ENCODE measurements at places on chromosomes 11 and 22.

DNA sequence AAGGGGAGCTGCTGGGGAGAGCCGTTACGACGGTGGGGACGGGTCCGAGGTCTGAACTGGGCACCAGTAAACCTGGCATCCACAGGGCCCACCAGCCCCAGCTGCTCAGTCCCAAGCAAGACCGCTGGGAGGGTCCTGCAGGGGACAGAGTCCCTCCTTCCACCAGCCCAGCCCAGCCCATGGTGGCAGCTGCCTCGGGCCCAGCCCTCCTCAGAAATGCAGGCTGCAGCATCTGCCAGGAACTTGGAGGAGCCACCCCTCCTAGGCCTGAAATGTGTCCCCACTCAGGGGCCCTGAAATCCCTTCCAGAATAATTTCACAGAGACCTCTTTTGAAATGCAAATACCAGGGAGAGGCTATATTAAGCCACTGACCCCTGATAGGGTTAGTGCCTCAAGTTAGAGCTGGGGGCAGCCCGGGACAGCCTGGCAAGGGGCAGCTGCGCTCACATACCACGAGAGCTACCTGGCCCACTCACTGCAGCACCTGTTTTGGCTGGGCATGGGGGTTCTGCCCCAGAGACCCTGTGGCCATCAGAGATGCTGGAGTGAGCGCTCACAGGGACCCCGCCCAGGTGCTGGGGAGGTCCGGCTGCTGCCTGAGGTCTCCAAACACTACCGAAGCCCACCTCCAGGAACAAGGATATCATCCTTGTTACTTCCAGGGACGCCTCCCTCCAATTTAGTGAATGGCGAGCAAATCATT is 53.1 kb downstream of the CELSR1 start:
- DNase-seq: peak; percentile 79

DNA sequence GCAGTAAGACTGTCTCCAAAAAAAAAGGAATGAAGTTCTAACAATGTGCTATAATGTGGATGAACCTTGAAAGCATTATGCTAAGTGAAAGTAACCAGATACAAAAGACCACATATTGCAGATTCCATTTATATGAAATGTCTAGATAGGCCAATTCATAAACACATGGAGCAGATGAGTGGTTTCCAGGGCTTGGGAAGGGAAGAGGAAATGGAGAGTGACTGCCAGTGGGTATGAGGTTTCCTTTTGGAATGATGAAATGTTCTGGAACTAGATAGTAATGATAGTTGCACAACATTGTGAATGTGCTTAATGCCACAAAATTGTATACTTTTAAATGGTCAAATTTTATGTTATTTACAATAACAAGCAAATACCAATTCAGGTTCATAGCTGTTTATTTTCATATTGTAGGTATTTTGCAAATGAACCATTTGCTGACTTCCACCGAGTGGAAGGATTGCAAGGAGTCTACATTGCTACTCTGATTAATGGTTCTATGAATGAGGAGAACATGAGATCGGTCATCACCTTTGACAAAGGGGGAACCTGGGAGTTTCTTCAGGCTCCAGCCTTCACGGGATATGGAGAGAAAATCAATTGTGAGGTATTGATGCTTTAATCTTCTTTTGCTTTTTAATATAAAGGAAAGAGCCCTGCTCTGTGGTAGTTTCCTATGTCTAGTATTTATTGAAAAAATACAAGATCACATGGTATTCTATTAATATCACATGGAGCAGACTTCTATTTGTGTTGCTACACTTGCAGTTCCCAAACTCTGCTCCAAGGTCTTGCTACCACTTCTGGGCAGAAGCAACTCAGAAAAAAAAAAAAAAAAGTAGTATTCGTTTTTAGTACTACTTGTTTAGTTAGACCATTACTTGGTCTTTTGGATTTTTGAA is 67.7 kb upstream of the SORL1-AS1 start:
- no peak for DNase-seq

DNA sequence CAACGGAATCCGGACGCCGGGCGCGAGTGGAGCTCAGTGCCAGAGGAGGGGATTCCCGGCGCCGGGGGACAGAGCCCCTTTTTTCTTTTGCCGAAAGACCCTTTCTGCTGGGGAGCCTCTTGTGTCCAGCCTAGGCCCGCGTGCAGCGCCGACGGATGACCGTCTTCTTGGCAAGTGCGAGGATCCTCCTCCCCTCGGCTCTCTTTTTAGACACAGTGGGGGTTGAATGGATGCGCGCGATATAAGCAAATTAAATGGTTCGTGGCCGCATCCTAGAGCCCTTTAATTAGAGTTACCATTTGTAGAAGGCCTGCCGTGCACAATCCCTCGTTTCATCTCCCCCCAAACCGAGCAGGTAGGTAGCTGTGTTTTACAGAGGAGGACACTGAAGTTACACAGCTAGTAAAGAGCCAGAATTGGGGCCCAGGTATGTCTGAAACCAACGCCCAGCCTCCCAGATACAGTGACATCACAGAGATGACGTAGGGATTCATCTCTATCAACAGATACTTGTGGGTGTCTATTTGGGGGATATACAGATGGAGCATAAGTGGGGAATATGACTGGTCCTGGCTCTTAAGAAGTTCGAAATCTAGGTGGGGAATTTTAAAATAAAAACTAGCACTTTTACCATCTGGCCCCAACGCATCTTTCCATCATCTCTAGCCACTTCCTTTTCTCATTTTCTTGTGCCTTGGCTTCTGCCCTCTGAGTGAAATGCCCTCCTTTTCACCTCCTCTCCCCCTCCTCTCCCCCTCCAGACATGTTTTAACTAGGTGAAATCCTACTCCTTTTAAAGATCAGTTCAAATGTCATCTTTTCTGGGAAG is 875 bp downstream of the TCP11L1 start:
- DNase-seq: peak; percentile 52

DNA sequence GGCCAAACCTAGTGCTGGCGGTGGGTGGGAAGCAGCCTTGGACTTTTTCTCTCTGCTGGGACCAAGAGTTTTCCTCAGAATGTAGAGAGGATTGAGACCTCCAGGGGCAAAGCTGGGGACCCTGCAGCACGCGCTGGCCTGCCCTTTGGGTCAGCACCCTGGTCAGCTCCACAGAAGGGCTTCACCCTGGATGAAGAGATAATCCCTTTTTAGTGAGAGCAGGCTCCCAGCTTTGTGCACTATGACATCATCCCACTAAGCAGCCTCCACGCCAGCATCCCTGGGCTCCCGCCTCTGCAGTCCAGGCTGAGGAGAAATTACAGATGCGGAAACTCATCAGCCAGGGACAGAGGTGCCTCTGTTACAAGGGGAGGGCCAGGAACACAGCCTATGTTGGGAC is 23.5 kb downstream of the DRICH1 start:
- peak; percentile 65 for DNase-seq

DNA sequence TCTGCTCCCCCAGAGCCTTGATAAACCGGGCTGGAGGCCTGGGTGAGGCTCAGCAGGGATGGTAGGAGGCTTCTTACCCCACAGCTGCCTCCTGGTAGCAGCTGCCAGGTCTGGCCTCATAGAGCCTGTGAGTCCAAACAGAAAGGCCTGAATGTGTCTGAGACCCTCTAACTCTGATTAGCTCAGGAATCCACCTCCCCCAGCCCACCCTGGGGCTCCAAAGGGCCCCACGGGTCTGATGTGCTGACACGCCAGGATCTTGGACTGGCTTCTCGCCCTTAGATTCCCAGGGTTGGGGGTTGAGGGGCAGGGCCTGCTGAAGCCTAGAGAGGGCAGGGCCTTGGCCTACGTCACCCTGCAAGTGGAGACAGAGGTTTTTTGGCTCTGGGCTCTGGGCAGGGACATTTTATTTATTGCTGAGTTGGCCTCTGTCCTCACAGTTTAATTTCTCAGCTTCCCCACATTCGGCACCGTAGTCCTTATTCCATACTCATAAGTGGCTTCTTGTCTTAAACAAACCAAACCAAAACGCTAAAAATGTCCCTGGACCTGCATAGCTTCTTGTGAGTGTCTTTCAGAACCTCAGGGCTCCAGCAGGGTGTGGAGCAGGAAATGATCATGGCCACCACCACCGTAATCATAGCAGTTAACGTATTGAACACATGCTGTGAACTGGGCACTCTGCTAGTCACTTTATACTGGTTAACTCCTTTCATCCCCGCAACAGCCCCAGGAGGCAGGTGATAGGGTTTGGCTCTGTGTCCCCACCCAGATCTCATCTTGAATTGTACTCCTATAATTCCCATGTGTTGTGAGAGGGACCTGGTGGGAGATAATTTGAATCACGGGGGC is 25.1 kb downstream of the KIAA1671 start:
- peak; percentile 62 for DNase-seq
